ENCODE measurements at places on chromosomes 2 and 18.
A peak's percentile ranks its signal among the peaks of the same experiment; 100 is the strongest.

DNA sequence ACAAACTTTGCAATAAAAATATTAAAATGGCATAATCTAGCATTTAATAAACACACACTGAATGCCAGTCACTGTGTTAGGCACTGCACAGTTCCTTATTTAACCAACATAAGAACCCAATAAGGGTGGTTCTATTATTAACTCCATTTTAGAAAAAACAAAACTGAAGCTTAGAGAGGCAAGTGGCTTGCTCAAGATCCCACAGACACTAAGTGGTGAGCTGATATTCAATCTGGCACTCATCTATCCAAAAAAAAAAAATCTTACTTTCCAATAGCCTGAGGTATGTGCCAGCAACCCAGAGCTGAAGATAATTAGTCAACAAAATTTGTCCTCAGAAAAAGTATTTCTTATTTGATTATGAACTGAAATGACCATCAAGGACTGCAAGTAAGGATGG, 799 bp downstream of the CYTIP start:
- no peaks in the 10 kb centered on the region for H3K27me3 ChIP-seq
- H3K4me1 ChIP-seq: peaks cover 68% of the 10 kb centered on the region
- peak overlapping the region; percentile 96 for H3K27ac ChIP-seq
- peak overlapping the region; percentile 95 for H3K4me3 ChIP-seq
- DNase-seq: no peak

DNA sequence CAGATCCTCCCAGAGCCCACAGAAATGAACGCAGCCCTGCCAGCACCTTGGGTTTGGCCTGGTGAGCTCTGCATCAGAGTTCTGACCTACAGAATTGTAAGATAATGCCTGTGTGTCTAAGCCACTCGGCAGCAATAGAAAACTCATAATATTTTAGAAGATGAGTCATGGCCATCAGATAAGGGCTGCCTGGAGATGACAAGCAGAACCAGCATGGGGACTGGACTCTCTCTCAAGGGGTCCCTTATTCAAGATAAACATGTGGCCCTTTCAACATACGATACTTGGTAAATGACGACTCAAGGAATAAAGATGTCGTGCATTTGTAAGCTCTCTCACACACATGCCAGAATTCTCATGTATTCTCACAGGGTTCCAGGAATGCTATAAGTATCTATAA, 8.5 kb upstream of the AGAP1 start:
- no peak overlapping the region for H3K27ac ChIP-seq
- DNase-seq: no peak
- H3K36me3 ChIP-seq: no peaks in the 10 kb centered on the region
- peaks cover 10% of the 10 kb centered on the region for H3K27me3 ChIP-seq
- no peak overlapping the region for H3K4me3 ChIP-seq

DNA sequence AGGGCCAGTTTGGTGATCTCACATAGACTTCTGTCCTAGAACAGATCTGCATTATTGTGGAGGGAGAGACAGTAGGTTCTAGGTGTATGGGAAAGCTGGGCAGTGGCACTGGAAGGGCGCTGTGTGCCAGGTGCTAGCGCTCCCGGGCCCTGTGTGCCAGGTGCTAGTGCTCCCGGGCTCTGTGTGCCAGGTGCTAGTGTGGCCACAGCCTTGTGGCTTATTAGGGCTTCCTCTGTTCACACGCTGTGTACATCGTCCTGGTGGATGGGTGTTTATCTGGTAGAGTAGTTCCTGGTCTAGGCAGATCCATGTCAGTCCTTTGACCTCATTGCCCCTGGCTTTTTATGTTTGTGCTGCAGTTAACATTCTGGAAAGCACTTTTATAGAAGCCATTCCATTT, 263.4 kb downstream of the AGAP1 start:
- DNase-seq: no peak
- no peaks in the 10 kb centered on the region for H3K36me3 ChIP-seq
- H3K27me3 ChIP-seq: peaks cover 3% of the 10 kb centered on the region
- no peak overlapping the region for H3K27ac ChIP-seq
- no peaks in the 10 kb centered on the region for H3K4me1 ChIP-seq

- H3K27me3 ChIP-seq: peaks cover 5% of the 10 kb centered on the region
- H3K4me3 ChIP-seq: no peak overlapping the region
- DNase-seq: no peak
- H3K27ac ChIP-seq: no peak overlapping the region
Measured at GRCh38 chr2:2839393-2839781, 508.3 kb upstream of the MYT1L start.

DNA sequence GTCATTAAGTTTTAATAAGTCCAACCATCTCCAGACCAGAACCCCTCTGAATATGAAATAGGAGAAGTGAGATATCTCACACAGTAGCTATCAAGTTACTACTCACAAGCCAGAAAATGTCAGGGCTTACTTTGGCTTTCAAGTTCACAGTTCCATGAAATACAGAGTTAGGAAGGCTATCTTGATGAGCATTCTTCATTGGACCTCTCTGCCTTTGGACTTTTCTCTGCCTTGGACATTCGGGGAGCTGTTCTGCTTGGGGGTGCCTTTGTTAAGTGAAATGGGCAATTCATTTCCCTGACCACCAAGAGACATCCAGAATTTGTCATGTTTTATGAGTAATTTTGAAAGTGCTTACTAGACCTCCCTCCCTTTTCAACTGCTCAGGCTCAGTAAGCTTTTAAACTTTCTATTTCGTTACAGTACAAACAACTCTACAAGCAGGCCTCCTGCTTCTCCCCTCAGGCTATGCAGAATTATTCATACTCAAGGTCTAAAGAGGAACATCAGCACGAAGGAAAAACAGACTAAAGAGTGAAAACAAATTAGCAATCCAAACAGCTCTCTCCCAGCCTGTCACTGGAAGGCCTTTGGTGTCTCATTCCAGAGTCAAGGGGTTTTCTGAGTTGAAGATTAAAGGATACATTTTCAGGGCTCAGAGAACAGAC, 95.3 kb downstream of the MREG start:
- peaks cover 14% of the 10 kb centered on the region for H3K27me3 ChIP-seq
- no peaks in the 10 kb centered on the region for H3K36me3 ChIP-seq
- DNase-seq: no peak

DNA sequence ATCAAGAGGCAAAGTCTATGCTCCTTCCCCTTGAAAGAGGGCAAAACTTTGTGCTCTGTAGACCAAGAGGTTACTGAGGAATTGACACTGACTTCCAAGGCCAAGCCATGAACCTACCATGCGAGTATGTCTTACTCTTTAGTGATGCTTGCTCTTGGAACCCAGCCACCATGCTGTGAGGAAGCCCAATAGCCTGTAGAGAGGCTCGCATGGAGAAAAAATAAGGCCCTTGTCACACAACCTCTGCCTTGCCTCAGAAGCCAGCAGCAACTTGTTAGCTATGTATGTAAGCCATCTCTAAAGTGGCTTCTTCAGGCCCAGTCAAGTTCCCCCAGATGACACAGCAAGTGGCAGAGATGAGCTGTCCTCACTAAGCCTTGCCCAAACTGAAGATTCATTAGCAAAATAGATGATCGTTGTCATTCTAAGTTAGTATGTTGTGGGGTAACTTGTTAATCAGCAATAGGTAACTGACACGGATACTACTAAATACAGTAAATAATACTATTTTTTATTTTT, 66.1 kb upstream of the RGPD5 start:
- H3K4me1 ChIP-seq: no peaks in the 10 kb centered on the region
- H3K27me3 ChIP-seq: peaks cover 8% of the 10 kb centered on the region
- H3K27ac ChIP-seq: no peak overlapping the region
- no peak for DNase-seq

- H3K4me3 ChIP-seq: peak overlapping the region; percentile 84
- H3K4me1 ChIP-seq: peaks cover 91% of the 10 kb centered on the region
- peaks cover 29% of the 10 kb centered on the region for H3K36me3 ChIP-seq
- H3K27me3 ChIP-seq: no peaks in the 10 kb centered on the region
- peak; percentile 48 for DNase-seq
- peak overlapping the region; percentile 99 for H3K27ac ChIP-seq
Measured at GRCh38 chr18:63161761-63162195, 157.8 kb downstream of the BCL2 start.

DNA sequence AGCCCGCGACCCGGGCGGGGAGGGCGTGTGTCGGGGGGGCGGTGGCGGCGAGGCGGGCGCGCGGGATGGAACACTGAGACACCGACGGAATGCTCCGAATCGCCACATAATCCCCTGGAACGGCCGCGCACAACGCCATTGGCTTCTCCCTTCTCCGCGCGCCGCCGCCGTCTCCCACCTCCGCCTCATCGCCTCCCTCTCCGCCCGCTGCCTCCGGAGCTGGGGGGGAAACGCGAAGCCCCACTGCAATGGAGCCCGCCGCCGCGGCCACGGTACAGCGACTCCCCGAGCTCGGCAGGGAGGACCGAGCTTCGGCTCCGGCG, at the start of gene PHLPP1:
PHLPP1 (plus strand) TSS at position 106 of the 323 bp plus-strand sequence; CDS start at position 249, 143 bp downstream.
- peak within 1 kb of the TSS; percentile 91 for H3K4me3 ChIP-seq
- H3K27me3 ChIP-seq: no peaks in the 10 kb centered on the region
- peaks cover 41% of the 10 kb centered on the region for H3K4me1 ChIP-seq
- peaks cover 3% of the 10 kb centered on the region for H3K36me3 ChIP-seq
- no peak for DNase-seq

GRCh38 chr18:48795696-48796095, 155.1 kb downstream of the SMAD7 start:
- H3K4me1 ChIP-seq: peaks cover 33% of the 10 kb centered on the region
- no peaks in the 10 kb centered on the region for H3K27me3 ChIP-seq
- H3K27ac ChIP-seq: no peak overlapping the region
- H3K4me3 ChIP-seq: no peak overlapping the region

DNA sequence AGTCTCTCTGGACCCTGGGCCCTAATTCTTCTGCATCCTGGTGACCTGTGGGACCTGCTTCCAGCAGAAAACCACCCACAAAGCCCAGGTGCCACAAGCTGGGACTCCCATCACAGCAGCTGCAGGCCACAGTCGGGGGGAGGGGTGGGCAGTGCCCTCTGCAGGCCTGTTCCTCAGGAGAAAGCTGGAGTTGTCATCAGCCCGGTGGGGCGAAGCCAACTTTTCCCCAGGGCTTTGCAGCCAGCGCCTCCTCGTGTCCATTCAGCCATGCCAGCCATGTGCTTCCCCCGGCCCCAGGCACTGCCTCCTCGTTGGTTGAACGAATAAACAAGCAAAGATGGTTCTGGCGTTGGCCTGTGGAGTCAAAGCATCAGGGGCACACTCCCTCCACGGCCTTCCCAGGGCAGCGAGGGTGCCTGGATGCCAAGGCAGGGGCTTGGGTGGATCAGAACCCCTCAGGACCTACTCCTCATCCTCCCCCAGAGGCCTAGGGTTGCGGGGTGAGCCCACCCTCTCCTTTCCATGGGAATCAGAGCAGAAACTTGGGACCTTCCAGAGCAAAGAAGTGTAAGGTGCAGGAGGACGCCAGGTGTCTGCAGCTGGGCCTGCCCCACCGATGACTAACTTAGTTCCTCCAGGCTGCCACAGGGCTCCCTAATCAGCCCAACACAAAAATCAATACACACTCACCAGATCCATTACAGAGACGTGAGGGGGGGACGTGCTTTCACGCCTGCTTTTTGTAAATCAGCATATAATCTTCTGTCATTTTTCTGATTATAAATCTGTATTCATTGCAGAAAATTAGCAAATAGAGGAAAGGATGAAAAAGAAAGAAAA, 75.7 kb upstream of the RAB6C start:
- H3K36me3 ChIP-seq: no peaks in the 10 kb centered on the region
- peaks cover 3% of the 10 kb centered on the region for H3K27me3 ChIP-seq
- no peak overlapping the region for H3K27ac ChIP-seq
- H3K4me1 ChIP-seq: no peaks in the 10 kb centered on the region
- no peak for DNase-seq
- no peak overlapping the region for H3K4me3 ChIP-seq

DNA sequence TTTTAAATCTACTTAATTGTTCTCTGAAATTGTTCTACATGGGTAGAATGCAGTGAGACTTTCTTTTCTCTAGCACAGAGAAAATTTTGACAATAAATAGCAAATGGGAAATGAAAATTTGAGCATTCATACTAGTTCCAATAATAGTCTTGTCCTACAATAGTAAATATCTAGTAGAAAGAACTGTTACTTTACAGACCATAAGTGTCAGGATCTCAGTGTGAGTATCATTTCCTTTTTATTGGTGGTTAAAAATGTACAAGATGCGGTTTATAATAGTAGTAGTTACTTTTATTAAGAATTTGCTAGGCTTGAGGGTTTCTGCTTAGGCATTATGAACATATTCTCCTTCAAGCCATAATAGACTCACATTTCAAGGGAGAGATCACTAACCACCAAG, 43.2 kb downstream of the KCNE4 start:
- H3K36me3 ChIP-seq: no peaks in the 10 kb centered on the region
- no peaks in the 10 kb centered on the region for H3K4me1 ChIP-seq
- no peak for DNase-seq
- H3K27ac ChIP-seq: no peak overlapping the region
- no peak overlapping the region for H3K4me3 ChIP-seq

- no peak overlapping the region for H3K27ac ChIP-seq
- H3K27me3 ChIP-seq: no peaks in the 10 kb centered on the region
- no peak overlapping the region for H3K4me3 ChIP-seq
- no peaks in the 10 kb centered on the region for H3K36me3 ChIP-seq
Measured at GRCh38 chr18:48297139-48297538, 112.0 kb downstream of the ZBTB7C start.

Data from activated B cell treated with CpG ODN at 0.5 μM for 24 hours (primary cell).